CD4-positive, alpha-beta T cell treated with Interleukin-12 subunit alpha and Interleukin-12 subunit beta, for 1 hour (primary cell): ENCODE measurements at places on chromosomes 6 and 20.

DNA sequence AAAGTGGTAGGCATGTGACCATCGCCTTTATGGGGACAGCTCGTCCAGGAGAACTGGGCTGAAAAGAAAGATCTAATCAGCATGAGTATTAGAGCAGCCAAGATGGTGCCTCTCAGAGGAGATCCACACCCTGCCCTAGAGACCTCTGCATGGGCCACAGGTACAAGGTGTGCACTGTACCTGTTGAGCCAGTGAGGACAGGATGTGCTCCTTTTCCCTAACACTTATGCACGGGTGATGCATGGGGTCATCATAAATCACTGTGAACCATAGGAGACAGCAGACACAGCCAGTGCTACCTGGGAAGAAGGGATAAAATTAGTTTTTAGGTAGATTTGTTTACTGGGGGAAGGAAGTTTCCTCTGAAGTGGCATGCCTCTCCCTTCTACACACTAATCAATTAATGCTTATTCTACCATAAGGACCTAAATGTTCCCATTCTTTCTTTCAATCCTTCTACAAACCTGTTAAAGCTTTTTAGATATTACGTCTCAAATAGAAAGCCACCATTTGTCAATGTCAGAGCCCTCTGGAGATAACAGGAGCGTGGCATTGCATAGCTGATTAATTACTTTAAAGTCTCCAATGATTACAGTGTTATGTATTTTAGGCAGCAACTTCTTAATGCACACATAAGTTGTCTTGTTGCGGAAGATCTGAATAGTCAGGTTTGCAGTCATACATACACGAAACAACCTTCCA is 13.6 kb downstream of the SLC17A2 start:
- no peak for DNase-seq

DNA sequence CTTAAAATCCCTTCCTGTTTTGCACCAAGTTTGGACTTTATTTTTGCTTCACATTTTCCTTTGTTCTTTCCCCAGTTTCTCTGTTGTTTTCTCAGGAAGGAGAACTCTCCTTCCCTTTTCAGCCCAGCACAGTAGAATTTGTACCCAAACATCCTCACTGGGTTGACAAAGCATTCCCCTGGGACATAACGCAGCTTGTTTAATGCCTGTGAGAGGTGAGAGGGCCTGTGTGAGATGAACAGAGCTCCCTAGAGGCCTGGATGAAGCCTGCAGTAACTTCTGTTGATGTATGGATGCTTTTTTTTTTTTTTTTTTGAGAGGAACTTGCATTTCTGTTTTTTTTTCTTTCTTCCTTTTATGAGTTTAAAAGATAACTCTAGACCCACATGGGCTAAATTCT is 104.9 kb upstream of the SLC22A23 start:
- DNase-seq, result no peak

- DNase-seq, result no peak
Observed at GRCh38 chr6:150705392-150705791, 105.7 kb downstream of the PLEKHG1 start.

- no peak for DNase-seq
Observed at GRCh38 chr6:42047790-42048405, 2.4 kb upstream of the TAF8 start.

GRCh38 chr6:119215885-119216590 is 133.5 kb downstream of the MAN1A1 start:
- DNase-seq, result no peak

DNA sequence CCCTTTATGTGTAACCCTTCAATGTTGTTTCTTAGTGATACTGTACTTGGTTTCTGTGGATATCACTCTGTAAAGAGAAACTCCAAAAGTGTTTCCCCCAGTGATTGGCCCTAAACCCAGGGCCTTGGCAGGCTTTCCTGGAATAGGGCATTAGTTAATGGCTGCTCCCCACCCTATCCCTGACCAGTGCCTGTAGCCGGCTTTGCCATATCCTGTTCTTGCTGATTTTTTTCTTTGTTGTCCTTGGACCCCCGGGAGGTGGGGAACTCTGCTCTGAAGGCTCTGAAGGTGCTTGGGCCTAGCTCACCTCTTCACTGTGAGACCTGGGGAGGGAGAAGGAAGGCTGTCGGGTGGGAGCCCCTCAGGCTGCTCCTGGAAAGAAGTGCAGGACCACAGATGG is 120.1 kb downstream of the TCP11 start:
- no peak for DNase-seq

- DNase-seq, result no peak
Observed at GRCh38 chr6:7797386-7797785, 71.5 kb downstream of the BMP6 start.

DNA sequence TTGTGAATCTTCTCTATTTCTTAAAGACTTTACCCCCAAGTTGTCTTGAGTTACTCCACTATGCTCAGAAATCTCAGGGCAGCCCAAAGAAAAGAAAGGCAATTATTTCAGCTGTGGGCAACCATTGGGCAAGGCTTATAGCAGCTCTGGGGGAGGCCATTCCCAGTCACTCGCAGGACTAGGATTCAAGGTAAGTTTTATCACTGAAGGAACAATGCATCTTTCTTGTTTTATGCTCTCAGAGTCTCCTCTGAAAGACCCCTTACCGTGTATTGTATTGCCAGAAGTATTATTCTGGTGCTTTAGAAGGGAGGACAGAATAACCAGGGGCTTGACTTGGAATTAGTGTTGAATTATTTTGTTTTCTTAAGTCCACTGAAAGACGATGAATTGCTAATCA is 586.3 kb upstream of the MAP3K7 start:
- DNase-seq, result no peak

GRCh38 chr6:139600919-139601475 is 226.5 kb upstream of the CITED2 start:
- DNase-seq, result no peak

DNA sequence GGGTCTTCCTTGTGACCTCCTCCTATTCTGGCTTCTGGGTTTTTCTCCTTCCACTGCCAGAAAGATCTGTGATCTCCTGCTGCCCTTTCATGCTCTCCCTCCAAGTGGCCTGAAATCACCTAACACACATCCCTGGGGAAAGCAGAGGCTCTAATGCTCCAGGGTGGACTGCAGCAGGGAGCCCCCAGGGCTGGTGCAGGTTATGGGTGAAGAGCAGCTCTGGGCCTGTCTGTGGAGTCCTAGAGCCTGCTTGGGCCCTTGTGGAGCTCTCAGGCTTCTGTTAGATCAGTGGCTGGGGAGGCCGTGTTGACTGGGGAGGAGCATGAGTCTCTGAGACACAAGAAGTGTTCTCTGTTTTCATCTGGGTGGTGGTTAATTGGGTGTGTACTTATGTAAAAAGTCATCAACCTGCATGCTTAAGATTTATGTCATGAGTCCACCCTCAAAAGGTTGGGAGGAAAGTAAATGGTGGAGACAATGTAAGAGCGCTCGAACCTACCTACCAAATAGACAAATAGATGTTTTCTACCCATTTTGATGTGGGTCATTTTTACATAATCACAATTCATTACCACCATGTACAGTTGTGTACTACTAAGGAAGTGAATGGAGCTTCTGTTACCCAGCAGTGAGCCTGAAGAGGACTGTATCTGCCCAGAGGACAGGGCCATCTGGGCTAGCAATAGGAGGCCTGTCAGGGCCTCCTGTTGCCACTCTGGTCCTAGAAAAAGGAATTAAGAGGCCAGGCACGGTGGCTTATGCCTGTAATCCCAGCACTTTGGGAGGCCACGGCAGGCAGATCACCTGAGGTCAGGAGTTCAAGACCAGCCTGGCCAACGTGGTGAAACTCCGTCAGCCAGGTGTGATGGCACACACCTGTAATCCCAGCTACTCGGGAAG is 32.0 kb upstream of the RNF8 start:
- DNase-seq, result no peak

DNA sequence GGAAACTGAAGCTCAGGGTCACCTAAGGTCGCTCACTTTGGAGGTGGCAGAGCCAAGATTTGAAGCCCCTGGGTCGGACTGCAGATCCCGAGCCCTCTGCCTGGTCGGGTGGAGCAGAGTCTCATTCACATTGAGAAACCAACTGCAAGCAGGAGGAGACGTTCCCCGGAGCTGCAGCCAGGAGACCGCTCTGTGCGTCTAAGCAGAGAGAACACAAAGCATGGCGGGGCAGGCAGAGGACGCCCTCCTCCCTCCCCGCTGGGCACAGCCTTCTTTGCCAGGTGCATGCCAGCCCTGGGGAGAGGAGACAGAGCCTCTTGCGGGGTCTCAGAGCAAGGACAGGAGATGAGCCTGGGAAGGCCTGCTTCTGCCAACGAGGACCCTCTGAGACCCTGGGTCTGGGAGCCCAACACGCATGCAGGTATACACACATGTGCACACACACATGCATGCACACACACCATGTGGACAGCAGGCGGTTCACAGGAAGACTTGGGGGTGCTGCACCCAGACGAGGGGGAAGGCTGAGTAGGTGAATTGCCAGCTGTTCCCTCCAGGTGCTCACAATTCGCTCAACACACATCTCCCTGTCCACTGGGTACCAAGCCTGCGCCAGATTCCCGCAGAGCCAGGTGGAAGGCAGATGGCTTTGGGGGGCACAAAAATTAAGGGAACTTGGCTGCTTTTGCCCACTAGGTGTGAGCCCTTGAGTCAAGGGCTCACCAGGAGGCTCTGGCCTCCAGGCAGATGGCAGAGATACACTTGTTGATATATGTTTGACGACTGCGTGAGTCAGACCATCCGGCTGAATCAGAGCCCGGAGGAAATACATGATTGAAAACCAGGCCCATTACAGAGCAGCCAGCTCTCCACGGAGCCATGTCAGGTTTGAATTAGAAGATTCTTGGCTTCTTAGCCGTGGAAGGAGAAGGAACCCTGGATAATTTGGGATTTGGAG is 5.5 kb upstream of the NTSR1 start:
- no peak for DNase-seq

DNA sequence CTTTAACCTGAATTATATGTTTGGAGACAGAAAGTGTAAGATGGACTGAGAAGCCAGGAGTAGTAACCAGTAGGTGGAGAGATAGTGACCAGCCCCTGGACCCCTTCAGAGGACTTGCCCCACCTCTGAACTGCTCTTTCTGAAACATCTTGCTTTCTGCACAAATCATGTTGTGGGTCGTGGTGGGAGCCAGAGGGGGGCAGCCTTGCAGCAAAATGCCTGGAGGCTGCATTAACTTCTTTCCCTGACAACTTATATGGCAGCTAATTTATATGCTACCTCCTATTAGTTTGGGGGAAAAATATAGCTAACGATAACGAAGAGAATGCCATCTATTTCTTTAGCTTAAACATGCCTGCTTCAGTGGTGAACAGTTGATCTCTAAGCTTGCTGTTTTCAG is 859.8 kb downstream of the MAFB start:
- no peak for DNase-seq

DNA sequence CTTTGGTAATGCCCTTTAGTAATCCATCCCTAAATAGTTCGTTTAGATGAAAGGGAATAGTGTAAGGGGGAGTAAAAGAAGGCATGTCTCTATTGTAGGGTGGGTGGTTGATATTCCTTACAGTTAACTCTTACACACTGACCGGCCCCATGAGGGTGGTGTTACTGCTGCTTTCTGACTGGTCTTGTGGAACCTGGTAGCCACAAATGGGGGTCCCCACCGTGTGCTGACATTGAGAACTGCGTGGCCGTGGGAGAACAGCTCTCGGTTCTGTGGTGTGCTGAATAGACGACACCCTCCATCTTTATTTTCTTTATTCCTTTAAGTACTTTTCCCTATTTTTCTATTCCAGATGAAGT is 19.3 kb downstream of the MRAP2 start:
- no peak for DNase-seq

GRCh38 chr20:54044156-54044555 is 26.2 kb downstream of the BCAS1 start:
- no peak for DNase-seq

GRCh38 chr20:38123021-38123587 is 42.0 kb downstream of the TGM2 start:
- DNase-seq, result no peak

- no peak for DNase-seq
Observed at GRCh38 chr20:63369024-63369530, 7.9 kb upstream of the CHRNA4 start.

DNA sequence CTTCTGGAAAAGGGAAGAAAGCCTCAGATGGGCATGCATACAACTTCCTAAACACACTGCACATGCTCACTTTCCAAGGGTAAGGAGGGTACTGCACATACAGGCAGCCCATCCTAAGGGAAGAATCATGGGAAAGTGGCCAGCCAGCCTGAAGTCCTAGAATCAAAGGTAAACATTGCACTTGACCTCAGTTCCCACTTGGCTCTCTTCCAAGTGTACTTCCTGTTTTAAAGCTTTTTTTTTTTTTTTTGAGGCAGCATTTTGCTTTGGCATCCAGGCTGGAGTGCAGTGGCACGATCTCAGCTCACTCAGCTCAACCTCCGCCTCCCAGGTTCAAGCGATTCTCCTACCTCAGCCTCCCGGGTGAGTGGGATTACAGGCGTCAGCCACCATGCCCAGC is 225.3 kb upstream of the EPHA7 start:
- no peak for DNase-seq
